ENCODE measurements at places on chromosomes 2 and 18. TPM values are rescaled to one million over a fixed set of nuclear protein-coding genes. Genes with fewer than 3 reads are reported as not detected.
A peak's percentile ranks its signal among the peaks of the same experiment; 100 is the strongest.

- DNase-seq = no peak
Measured at GRCh38 chr2:9002313-9002636, 1.2 kb downstream of the MBOAT2 start.

GRCh38 chr18:7626175-7626921 is 59.2 kb downstream of the PTPRM start:
- DNase-seq = no peak

GRCh38 chr2:241309684-241310117 is 5.8 kb downstream of the HDLBP start:
- peak; percentile 32 for DNase-seq

The NT5DC4 gene
- not detected for total RNA-seq

The FABP1 gene
- total RNA-seq = not detected

The HOXD9 gene
- total RNA-seq = 2.3 TPM

DNA sequence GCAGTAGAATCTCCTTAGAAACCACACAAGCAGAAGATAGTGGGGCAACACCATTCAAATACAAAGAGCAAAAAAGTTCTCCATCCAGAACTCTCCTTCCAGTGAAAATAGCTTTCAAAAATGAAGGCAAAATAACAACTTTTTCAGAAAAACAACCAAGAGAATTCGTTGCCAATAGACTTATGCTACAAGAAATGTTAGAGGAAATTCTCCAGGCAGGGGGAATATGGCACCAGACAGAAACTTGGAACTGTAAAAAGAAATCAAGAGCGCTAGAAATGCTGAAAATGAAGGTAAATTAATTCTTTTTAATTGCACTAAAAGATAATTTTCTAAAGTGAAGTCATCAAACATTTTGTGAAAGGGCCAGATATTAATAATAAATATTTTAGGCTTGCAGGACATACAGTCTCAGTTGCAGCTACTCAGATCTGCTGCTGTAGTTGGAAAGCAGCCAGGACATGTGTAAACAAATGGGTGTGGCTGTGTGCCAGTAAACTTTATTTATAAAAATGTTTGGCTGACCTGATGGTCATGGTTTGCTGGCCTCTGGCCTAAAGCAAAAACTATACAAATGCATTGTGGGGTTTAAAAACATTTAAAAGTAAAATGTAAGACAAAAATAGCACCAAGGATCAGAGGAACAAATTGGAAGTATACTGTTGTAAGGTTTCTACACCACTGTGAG is 73.7 kb upstream of the TGFA start:
- no peak for DNase-seq
